Eye (tissue), 1 donor: ENCODE measurements at places on chromosomes 7 and 10.

DNA sequence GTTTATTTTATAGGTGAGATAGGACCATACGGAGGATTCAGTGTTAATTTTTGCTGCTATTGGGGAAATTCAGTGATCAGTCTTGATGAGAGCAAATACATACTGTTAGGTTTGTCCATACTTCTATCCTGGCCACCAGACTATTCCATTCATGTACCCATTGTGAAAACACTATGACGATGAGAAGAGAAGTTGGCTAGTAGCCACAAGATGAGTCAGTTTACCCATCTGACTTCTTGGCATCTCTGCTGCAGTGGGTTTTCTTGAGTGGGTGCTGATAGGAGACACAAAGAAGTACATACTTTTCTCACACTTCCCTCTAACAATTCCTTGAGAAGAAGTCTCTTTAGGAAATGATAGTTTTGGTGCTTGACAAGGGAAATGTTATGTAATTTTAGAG lies 133.1 kb downstream of the TFPI2 start:
- no peak for DNase-seq

DNA sequence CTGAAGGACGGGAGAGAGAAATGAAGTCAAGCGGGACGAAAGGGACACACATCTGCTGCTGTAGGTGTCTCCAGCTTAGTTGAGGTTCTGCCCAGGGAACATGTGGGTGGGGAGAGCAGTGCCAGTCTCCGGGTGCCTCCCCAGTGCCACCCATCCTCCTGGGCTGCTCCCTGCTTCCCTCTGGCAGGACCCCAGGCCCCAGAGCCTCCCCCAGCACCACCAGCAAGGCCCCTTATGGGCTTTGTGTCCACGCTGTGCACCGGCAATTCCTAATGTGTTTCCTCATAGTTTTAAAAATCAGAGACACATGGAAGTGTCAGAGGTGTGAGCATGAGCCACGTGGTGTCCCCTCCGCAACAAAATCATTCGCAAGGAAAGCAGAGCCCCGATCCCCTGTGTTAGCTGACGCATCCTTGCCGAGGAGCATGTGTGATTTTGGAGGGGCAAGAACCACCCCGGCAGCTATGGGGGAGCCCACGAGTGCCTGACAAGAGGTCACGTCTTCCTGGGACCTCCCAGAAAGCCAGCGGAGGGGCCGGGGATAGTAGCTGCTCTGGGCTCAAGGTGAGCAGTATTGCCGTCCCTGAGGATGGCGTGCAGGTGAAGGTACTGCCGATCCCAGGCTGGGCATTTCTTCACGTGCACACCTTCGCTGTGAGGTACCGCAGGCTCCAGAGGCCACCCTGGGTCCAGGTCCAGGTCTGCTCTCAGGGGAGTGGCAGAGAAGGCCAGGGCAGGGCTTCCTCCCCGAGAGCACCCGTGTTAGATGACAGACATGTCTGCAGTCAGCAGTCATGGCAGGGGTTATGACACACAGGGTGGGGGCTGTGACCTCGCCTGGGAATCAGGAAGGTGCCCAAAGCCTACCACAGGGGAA lies 448.2 kb upstream of the FOXK1 start:
- no peak for DNase-seq

DNA sequence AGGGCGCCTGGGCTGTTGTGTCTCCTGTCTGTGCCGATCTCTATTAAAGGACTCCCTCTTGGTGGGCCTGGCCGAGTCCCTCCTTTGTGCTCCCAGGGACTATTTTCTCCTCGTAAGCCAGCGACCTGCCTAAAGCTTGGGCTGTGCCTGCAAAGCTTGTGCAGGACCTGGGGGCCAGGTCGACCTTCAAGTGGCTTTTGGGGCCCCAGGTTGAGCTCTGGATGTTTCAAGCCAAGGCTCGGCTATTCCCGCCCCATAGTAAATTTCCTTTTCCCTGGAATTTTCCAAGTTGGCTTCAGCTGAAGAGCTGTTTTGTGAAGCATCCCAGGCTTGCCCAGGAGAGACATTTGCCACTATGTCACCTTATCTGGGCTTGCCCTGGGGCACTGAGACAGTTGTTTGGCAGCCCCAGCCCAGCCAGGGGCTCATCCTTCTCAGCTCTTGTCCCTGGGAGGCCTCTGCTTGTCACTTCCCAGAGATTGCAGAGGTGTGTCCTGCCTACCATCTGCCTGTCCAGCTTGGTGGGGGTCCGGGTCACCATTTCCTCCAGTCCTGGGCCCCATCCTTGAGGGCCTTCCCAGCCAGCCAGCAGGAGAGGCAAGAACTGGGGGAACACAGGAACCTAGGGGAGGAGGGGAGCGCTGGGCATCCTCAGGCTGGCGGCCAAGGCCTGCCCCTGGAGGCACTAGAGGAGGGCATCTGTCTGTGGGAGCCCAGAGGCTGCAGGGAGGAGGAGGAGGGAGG lies 20.2 kb downstream of the ZMIZ2 start:
- DNase-seq, result no peak

GRCh38 chr7:134440067-134440466 lies 18.8 kb downstream of the AKR1B1 start:
- no peak for DNase-seq

GRCh38 chr10:103276251-103276895 lies 565 bp upstream of the INA start:
- no peak for DNase-seq

DNA sequence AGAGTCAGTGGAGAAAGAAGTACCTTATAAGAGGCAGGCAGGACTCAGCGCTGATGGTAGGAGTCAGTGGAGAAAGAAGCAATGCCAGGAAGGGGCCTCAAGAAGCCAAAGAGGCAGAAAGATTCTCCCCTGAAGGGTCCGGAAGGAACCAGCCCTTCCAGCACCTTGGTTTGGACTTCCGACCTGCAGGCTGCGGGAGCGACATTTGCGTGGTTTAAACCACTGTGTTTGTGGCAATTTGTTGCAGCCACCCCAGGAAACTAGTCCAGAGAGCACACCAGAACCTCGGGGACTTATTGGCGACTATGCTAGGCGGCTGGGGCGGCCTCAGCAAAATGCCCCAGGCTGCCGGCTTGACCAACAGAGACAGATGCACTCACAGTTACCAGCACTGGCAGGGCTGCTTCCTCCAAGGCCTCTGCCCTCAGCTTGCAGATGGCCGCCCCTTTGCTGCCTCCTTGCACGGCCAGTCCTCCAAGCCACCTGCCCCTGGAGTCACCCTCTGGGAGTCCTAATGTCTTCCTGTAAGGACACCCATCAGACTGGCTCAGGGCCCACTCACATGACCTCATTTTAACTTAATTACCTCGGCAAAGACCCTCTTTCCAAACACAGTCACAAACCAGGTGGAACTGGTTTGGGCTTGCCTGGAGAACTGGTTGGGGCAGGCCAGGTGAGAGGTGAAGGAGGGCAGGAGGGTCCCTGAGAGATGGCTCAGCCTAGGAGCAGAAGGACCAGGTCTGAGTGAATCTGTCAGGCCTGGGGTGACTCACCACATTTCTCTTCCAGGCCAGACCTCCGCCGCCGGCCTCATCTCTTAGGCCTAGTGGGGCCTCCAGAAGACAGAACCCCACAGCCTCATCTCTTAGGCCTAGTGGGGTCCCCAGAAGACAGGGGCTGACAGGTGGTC lies 26.1 kb downstream of the CALML3 start:
- DNase-seq, result no peak

DNA sequence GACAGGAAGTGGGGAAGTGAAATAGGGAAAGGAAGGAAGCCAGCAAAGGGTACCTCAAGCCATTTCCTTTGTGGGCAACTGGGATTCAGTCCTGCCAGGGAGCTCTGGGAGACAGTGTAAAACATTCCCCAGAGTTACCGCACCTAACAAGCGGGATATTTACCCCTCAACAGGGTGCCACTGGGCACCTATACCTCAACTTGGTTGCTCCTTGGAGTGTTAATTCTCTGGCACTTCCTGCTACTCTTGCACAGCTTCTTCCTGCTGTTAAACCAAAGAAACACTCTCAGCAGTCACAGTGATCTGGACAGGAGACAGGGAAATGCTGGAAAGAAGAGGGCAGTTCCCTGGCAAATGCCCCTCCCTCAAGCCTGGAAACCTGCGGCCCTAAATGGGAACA lies 151.3 kb downstream of the REEP3 start:
- no peak for DNase-seq

DNA sequence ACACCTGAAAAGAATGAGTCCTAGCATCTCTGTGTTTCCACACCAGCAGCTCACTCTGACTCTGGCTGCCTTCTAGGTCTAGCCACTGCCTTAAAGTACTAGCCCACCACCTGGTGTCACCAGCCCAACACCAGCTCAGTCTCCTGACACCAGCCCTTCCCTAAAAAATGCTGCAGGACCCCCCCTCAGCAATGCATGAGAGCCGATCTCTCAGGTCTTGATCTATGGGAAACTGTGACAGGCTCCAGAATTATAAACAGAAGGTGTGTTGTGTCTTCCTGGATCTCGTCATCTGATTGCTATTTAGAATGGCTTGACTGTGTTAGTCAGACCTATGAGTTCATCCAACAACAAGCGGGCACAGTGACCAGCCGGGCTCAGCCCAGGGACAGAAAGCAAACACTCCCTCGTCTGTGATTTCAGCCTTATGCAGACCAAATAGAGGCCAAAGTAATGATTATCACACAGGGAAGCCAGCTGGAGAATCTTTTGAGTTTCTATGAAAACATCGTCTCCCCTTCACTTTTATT lies 66.6 kb downstream of the CUBN start:
- DNase-seq, result no peak

GRCh38 chr7:21261627-21262594 lies 166.0 kb upstream of the SP4 start:
- peak; percentile 52 for DNase-seq

- no peak for DNase-seq
Measured at GRCh38 chr10:6058682-6059475, 3.3 kb downstream of the IL2RA start.

GRCh38 chr7:40733578-40733977 lies 598.8 kb downstream of the SUGCT start:
- no peak for DNase-seq

DNA sequence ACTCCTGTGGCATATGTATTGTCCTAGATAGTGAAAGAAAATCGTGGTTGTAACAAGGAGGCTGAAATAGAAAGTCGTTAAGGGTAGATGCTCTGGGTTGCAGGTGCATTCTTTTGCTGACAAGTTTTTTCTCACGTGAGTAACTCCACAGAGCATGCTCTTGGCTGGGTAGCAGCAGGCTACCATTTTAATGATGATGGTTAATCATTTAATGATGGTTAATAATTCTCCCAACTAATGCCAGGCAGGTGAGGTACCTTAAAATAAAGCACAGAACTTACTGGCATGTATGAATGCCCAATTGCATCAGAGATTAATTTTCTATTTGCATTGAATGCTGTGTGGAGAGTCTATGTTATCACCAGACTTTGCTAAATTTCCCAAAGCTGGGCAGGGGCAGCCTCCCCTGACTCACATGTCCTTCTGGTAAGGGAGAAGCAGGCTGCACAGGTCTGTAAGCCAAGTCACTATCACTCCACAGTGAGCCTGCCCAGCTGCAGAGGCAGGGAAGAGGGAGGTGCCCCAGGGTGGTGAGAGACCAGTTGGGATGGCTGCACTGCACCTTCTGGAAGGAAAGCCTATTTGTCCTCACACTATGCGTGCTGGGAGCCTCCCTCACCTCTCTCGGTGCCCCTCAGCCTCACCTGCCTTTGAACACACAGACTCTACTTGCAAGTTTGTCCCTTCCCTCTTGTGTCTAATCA lies 287.0 kb upstream of the IGFBP3 start:
- no peak for DNase-seq

DNA sequence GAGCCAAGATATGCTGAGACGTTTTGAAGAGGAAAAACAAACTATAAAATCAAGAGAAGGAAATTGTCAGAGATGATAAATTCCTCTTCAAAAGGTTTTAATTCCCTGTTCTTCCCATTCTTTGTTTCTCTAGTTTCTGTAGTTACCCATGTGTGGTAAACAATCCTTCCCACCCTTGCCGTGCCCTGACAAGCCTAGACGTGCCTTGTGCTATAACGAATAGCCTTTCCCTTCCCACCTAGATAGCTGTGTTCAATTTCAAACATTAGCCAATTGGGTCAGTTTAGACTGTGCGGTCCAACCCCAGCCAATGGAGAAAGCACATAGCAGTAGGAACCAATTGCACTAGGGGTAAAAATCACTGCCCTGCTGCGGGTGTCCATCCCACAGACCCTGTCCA lies 138.1 kb downstream of the RALA start:
- no peak for DNase-seq

- no peak for DNase-seq
Measured at GRCh38 chr7:110677405-110677804, 413.5 kb upstream of the LRRN3 start.

GRCh38 chr7:130303551-130303950 lies 10.6 kb downstream of the CPA4 start:
- DNase-seq, result no peak

- DNase-seq, result no peak
Measured at GRCh38 chr7:69956541-69956940, 358.3 kb downstream of the AUTS2 start.

GRCh38 chr7:762885-763284 lies 35.8 kb upstream of the PRKAR1B start:
- no peak for DNase-seq

GRCh38 chr10:74901867-74902450 lies 75.6 kb downstream of the KAT6B start:
- no peak for DNase-seq

DNA sequence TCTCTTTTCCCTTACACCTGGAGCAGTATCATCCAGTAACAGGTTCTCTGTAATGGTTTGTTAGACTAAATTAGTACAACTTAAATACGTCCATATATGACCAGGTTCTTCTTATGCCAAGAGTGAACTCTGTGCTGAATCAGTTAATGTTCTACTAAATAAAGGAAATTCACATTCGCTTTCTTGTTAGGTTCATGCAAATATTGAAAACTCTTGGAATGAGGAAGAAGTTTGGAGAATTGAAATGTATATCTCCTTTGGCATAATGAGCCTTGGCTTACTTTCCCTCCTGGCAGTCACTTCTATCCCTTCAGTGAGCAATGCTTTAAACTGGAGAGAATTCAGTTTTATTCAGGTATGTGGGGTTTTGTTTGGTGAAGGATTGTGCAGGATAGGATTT lies 15.3 kb upstream of the CFAP69 start:
- DNase-seq, result no peak

DNA sequence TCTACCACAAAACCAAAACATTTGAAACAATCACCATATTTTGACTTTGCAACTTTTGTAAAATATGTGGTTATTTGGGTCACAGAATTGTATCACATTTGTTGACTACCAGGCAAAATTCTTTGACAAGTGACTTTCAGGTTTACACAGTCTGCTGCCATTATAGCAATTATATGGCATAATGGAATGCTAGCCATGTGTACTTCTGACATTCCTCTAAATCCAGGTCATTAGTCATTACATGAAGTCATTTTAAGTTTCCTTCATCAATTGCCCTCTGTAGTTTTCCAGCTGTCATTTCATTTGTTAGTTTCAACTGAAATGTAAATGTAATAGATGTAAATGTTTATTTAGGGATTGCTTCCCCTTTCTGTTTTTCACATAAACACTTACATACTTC lies 137.5 kb downstream of the IMMP2L start:
- DNase-seq, result peak; percentile 23

- DNase-seq, result peak; percentile 87
Measured at GRCh38 chr10:7412237-7412927, 1.5 kb upstream of the SFMBT2 start.

DNA sequence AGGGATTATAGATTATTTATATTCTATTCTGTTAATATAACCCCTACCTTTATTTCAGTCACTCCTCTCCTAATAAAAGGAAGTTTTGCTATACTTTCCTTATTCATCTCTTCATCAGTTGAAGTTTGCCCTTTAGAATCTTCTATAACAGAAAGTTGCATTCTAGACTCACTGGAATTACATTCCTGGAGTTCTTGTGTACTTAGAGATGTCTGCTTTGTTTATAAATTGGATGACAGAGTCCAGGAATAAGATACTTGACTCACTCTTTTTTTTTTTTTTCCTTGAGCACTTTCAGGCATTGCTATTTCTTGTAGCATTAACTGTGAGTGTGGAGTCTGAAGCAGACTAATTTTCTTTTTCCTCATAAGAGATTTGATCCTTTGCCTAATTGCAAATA lies 640.8 kb downstream of the XPNPEP1 start:
- no peak for DNase-seq
